ENCODE measurements at places on chromosomes 6 and 20. TPM values are rescaled to one million over a fixed set of nuclear protein-coding genes. Genes with fewer than 3 reads are reported as not detected.

GRCh38 chr20:49804364-49804763 lies 8.3 kb upstream of the SLC9A8 start:
- no peak for DNase-seq

DNA sequence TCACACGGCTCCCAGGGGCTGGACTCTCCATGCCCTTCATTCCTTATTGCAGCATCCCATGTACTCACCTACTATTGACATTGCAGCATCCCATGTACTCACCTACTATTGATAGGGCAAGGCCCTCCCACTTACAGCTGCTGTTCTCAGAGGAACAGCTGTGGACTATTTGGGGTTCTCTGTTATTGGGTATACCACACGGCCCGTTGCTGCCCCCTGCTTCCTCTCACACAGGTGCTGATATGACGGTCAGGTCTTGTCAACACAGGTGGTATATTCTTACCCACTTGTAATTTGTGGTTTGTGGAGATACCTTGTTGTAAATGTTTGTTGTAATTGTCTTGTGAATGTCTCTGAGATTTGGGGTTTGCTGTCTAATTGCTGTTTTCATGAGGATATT lies 18.8 kb downstream of the ALDH5A1 start:
- DNase-seq = no peak

GRCh38 chr20:49398401-49399144 lies 83.9 kb downstream of the KCNB1 start:
- no peak for DNase-seq

DNA sequence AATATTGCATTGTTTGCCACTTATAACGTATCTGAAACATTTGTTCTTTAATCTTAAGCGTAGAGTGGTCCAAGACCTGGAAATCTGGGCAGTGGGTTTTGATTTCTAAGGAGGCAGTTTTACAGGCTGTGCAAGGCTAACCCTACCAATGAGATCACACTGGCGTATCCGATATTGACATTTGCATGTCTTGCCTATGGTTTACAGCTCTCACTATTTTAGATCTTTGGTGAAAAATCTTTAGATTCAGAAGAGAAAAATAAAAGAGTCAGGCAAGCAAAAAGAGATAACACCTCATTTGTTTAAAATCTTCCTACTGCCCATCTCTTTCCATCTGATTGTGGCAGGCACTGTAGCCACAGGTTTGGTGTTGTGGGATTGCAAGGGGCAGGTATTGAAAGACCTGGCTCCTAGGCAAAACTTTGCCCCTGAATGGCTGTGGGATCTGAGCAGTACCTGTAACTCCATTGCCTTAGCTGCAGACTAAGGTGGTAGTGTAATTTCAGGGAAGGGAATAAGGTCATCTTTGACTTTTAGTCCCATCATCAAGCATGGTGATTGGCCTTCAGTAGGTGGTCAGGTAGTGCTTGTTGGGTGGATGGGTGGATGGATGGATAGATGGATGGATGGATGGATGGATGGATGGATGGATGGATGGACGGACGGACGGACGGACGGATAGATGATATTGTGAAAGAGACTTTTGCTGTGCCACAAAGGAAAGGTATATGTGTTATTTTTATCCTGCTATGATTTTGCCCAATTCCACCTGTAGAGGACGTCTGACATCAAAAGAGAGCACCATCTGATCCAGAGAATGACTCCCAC lies 1.9 kb downstream of the TNFAIP3 start:
- no peak for DNase-seq

DNA sequence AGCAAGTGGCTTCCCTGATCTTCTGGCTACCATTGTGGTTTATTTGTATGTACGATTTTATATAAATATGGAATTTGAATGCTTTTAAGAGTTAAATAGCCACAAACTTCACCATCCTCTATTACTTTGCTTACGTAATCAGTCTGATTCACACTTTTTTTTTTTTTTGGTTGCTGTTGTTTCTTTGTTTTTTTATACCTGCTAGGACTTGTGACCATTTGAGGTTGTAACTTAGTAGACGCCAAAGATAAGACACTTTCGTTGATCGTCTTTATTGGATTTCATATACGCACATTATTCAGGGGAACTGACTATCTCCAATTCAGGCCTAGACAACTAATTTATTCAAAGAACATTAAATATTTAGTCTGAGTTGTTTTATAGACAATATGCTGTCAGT lies 559.0 kb downstream of the CBLN4 start:
- DNase-seq = no peak

- no peak for DNase-seq
Observed at GRCh38 chr6:5425267-5425666, 164.0 kb downstream of the FARS2 start.

GPLD1 gene
- total RNA-seq = 62.0 TPM

HLA-DPB1 gene
- total RNA-seq = 23.4 TPM

FAM83C gene
- total RNA-seq = not detected

Measured in liver (tissue), 10 donors.